ENCODE measurements at places on chromosomes 16 and 17.

DNA sequence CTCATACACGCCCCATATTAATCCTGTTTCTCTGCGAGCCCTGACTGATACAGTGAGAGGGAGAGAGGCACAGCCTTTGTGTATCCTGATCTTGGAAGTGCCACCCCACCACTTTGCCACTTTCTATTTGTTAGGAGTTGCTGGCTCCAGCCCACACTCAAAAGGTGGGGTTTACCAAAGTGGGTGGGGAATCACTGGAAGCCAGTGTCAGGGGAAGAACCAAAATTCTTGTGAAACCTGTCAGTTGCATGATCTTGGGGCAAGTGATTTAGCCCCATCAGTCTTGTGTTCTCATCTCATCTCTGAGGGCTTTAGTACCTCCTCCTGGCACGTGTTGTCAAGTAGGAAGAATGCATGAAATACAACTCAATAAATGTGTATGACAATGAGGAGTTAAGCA is 119.5 kb downstream of the SOX9 start:
- DNase-seq = no peak

GRCh38 chr16:69741519-69741918 is 13.2 kb downstream of the NOB1 start:
- DNase-seq = no peak

GRCh38 chr17:68697850-68698361 is 96.7 kb upstream of the FAM20A start:
- no peak for DNase-seq

DNA sequence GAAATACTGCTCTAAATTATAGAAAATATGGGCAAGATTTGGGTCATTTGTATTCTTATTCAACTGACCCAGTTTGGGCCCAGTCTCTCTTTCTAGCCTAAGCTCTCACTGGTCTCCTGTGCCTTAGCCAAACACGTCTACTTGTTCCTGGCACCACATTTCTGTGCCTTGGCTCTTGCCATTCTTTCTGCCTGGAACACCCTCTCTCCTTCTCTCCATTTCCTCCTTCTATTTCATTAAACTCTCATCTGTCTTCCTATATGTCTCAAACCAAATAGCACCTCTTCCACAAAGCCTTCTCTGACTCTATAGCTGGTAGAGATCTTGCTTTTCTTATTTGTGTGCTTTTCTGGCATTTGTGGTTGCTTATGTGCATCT is 37.7 kb upstream of the NUFIP2 start:
- DNase-seq = no peak

GRCh38 chr17:44642834-44643233 is 13.4 kb upstream of the MEIOC start:
- DNase-seq = no peak

DNA sequence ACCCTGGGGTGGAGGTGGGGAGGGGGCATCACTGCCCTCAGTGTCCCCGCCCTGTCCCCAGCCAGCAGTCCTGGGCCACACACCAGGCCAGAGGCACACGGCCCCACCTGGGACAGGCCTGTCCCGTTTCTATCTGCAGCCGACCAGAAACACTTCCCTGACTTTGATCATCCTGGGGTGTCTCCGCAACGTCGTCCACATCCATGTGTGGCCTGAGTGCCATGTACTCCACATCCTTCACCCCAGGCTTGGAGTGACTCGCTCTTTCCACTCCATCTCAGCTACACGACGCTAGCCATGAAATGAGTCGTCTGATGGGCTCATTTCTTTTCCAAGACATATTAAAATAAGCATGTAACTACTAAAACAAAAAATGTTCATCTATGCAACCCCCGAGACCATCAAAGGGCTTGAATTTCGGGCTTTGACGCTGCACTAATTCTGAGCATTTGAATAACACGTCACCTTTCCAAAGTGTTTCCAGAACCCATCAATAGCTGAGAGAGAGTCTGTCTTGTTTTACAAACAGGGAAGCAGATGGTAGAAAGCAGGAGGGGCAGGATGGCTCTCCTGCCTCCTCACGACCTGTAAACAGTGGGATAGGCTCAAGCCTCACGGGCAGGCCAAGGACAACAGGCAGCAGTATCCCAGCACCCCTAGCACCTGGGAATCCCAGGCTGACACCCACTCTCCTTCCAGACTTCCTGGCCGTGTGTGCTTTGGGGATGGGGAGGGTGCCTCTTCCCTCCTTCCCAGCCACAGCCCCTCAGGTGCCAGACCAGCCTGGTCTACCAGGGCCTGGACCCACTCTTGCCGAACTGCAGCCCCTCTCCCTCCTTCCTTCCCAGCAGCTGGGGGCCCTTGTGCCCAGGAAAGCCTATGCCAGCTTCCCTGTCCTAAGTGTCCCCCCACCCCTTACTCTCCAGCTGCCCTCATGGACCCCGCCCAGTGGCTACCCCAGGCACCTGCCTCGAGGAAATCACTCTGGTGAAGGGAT is 20.0 kb upstream of the RASD1 start:
- DNase-seq = no peak

- no peak for DNase-seq
Measured at GRCh38 chr16:51641191-51641765, 490.2 kb upstream of the SALL1 start.

All from activated T-cell treated with anti-CD3 and anti-CD28 coated beads for 1 hour (primary cell).